Activated naive CD4-positive, alpha-beta T cell (primary cell): ENCODE measurements at places on chromosomes 6 and 20.

- DNase-seq, result no peak
These were observed 227.5 kb downstream of the THBS2 start for GRCh38 chr6:169026175-169026574.

DNA sequence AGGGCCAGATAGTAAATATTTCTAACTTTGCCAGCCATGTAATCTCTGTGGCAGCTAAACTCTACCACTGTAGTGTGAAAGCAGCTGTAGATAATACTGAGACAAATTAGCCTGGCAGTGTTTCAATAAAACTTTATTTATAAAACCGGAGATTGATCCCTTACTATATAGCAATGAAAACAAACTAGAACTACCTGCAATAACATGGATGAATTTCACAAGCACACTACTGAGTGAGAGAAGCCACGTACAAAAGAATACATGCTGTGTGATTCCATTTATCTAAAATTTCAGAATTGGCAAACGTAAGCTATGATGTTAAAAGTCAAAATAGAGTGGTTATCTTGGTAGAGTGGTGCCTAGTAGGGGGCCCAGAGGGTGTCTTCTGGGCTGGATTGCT is 198.7 kb upstream of the SGK1 start:
- DNase-seq, result no peak

DNA sequence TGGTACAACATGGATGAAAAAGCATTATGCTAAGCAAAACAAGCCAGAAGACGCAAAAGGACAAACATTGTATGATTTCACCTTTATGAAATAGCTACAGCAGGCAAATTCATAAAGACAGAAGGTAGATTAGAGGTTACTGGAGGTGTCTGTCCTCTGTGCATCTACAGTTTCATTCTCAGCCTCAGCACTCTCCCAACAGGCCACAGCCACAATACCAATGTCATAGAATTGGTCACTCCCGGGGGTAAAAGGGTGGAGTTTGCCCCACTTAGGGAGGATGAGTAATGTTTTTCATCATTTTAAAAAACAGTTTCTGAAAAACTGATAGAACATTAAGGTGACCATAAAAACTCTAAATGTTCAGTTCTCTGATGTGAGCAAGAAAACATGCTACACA is 17.2 kb upstream of the TMX4 start:
- DNase-seq, result no peak

DNA sequence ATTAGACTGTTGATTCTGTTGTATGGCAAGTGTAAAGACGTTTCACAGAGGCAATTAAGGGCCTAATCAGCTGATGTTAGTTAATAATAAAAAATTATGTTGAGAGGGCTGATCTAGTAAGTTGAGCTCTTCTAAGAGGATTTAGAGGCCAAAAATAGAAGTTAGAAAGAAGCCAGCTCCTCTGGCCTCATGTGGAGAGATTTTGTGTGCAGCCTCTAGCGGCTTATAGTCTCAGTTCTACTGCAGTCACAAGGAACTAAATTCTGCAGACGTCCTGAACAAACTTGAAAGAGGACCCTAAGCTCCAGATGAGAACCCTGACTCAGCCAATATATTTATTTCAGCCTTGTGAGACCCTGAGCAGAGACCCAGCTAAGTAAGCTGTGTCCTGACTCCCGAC is 498.6 kb downstream of the BTBD3 start:
- no peak for DNase-seq

DNA sequence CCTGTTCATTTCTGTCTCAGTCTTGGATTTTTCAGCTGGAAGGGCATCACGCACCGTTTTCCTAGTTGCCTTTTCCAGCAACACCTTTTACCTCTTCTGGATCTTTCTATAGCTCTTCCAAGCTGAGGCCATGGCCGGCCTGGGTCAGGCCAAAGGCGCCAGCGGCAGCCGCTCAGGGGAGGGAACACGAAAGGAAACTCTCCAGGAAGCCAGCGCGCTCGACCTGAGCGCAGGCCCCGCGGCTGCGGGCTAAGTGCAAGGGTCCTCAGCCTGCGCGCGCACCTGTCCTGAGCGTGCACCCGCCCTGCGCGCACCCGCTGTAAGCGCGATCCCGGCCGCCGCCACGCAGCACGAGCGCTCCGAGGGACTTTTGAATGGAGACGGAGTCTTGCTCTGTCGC is 43.8 kb upstream of the TMEM181 start:
- DNase-seq, result no peak

DNA sequence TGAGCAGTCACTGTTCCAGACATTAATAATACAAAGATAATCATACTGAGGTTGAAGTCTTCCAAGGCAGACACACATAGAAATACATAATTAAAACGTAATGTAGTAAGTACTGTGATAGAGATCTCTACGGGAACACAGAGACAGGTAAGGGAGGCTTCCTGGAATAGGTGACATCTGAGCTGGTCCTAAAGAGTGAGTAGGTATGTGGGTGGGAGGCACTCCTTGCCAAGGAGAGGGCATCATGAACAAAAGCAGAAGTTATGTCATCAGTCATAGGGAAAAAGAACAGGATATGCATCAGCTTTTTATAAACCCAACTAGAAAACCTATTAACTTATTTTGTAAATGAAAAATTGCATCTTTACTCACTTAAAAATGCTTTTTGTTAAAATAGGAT is 110.0 kb downstream of the MAP7 start:
- DNase-seq, result no peak

DNA sequence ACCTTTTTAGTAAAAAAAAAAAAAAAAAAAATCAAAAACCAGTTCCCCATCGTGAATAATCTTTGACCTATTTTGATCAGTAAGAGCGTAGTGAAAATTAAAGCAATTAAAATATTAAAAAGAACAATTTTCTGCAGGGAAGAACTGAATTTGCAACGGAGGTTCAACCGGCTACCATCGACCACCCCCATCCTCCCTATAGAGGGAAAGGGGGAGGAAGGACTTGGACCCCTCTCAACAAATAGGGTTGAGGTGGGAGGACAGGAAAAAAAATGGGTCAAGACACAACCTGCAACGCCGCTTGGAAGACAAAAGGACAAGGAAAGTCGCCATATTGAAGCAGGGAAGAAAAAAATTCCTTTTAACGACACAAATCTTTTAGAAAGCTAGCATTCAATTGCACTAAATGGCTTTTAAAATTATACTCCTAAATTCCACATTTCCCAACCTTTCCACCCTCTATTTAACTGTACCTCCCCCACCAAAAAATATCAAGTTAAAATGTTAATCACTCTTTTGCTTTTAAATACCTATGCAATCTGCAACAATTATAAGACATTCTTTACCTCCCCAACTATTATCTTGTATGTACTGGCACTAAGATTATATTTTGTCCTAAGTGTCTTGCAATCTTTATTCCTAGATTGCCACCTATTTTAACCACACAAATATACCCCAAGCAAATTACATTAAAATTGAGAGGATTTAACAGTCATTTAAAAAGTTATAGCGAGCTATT is 1.7 kb downstream of the PPP1R10 start:
- DNase-seq, result no peak

- DNase-seq, result no peak
These were observed 17.8 kb upstream of the RFX6 start for GRCh38 chr6:116859264-116859663.

DNA sequence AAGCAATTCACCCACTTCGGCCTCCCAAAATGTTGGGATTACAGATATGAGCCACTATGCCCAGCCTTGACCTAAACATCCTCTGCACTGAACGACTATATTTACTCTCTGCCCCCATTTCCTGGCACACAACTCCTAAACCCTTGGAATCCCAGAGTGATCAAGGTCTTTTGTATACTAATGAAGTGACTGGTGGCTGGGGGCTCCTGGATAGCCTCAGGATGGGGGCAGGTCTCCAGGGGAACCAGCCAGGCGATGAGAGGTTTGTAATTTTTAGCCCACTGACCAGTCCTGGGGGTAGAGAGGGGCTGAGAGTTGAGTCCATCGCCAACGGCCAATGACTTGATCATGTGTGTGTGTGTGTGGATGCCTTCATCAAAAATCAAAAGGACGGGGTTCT is 71.1 kb downstream of the FAM50B start:
- DNase-seq, result no peak

GRCh38 chr20:13452470-13453124 is 186.1 kb downstream of the TASP1 start:
- no peak for DNase-seq

DNA sequence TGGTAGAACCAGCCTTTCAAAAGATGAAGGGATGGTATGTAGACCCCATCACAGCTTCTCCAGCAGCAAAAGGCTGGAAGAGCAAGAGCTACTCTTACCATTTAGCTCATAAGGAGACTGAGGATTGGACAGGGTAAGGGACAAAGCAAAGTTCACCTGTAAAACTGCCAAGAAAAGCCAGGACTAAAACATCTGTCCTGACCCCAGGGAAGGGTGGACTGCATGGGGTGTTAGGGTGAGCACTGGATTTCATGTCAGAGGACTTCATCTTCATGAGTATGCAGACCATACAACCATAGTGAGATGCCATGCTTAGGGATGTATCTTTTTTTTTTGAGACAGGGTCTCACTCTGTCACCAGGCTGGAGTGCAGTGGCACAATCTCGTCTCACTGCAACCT is 19.3 kb downstream of the AHCY start:
- DNase-seq, result no peak

- no peak for DNase-seq
These were observed 4.7 kb downstream of the GTSF1L start for GRCh38 chr20:43722153-43722505.

- DNase-seq, result no peak
These were observed 43.8 kb downstream of the BMP6 start for GRCh38 chr6:7769702-7770101.

- DNase-seq, result no peak
These were observed 852.3 kb upstream of the HS3ST5 start for GRCh38 chr6:115194981-115195638.

DNA sequence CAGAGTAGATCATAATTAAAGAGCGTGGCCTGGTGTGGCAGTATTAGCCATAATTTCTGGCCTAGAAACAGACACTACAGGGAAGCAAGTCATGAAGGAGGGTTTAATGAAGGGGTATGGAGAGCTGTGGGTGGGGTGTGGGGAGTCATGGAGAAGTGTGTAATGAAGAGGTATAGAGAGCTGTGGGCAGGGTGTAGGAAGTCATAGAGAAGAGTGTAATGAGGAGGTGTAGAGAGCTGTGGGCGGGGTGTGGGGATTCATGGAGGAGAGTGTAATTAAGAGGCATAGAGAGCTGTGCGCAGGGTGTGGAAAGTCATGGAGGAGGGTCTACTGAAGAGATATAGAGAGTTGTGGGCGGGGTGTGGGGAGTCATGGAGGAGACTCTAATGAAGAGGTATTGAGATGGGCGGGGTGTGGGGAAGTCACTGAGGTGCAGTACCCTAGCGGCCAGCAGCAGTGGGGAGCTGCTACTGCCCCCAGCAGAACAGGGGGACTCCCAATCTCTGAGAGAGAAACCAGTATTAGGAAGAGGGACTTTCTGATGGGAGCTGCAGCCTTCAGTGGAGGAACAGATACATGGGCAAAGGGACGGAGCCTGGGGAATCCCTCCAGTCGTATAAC is 145.4 kb upstream of the FOXA2 start:
- no peak for DNase-seq

DNA sequence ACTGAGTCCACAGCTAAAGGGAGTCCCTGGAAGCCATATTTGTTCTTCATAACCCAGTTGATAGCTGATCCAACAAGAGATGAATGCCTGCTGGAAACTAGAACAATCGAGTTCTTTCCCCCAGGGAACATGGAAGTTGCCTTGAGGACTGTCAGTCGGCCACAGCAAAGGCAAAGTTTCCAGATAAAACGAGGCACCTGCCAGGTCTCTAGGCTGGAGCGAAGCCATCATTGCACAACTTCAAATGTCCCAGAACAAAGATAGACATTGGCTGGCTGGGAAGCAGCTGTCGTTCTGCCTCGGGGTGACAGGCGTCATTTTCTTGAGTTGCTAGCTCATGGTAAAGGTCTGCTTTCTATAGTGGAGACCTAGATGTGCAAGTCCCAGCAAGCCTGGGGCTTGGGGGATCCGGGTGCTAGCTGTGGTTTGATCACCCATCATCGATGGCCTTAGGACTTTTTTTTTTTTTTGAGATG is 184.4 kb upstream of the ZNF217 start:
- DNase-seq, result no peak

DNA sequence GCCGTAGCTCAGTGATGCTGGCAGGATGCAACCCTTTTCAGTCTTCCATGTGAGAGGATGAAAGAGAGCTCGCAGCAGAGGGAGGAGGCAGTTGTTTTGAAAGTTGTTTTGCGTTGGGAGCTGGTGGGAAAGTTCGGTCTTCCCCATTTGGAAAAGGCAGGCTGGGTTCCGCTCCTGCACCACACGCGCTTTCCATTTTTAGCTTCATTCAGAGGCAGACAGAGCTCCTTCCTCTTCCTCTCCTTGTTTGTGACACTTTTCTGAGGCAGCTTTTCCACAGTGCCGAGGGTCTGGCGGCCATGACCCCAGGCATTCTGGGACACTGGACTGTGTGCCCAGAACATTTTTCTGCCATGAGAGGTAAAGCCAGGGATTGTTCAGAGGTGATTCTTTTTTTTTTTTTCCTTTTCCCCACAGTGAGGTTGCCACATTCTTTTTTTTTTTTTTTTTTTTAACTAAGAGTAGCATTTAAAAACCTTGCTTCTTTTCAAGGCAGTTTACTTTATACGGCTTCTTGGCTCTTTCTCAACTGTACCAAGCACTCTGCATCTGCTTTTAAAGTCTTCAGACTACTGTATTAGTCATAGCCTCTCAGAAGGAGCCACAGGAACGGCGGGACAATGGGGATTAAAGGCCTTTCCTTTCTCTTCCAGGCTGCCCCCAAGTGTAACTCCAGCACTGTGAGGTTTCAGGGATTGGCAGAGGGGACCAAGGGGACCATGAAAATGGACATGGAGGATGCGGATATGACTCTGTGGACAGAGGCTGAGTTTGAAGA is 1.6 kb downstream of the PRDM1 start:
- no peak for DNase-seq

DNA sequence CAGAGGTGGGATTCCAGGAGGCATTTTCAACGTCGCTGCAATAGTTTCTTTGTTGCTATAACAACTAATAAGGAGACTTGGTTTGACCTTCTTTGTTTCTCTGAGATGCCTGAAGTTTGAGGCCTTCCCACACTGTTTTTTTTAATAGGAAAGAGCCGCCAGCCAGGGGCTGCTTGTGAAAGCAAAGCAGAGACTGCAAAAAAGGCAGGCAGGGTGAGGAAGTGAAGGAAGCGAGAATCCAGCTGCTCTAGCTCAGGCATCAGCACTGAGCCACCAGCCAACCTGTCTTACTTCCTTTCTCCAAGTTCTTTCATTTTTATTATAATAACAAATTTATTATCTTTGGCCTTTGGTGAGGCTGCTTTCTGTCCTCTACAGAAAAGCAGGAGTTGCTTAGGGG is 179.1 kb downstream of the DOK5 start:
- DNase-seq, result no peak

- DNase-seq, result no peak
These were observed 198.9 kb downstream of the SYNDIG1 start for GRCh38 chr20:24668384-24668702.

GRCh38 chr20:61500791-61501321 is 248.8 kb downstream of the CDH4 start:
- DNase-seq, result no peak

DNA sequence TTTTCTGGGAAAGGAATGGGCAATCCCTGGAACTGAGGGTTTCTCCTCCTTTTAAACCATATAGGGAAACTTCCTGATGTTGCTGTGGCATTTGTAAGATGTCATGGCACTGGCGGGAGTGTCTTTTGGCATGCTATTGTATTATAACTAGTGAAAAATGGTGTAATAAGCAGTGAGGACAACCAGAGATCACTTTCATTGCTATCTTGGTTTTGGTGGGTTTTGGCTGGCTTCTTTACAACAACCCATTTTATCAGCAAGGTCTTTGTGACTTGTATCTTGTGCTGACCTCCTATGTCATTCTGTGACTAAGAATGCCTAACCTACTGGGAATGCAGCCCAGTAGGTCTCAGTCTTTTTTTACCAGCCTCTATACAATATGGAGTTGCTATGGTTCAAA is 9.1 kb upstream of the DCBLD1 start:
- no peak for DNase-seq
